Activated CD4-positive, CD25-positive, alpha-beta regulatory T cell treated with anti-CD3 and anti-CD28 coated beads, Interleukin-2, amount 50 U/mL, for 24 hours (primary cell): ENCODE measurements at places on chromosomes 12 and 14.
A peak's percentile ranks its signal among the peaks of the same experiment; 100 is the strongest.

DNA sequence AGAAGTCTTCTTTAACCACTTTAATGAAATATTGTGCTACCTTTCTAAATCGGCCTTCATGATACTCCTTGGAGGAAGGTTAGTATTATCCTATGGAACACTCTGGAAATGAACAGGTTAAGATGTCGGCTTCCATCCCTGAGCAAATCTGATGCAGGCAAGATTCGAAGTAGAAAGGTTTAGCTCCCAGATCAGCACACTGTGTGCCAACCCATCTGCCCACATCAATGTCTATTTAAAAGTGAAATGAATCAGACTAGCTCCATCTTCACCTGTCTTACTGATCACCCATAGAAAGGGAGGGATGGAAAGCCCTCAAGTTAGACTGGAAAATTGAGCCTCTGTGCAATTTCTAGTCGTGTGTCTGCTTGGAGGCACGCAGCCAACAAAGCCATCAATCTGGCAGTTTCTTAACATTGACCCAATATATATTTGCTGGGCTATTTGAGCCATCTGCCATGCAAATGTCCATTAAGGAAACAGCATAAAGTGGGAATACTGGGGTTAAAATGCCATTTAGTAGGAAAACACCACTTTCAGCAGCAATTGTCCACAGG is 506.1 kb downstream of the RMST start:
- no peak for ATAC-seq

DNA sequence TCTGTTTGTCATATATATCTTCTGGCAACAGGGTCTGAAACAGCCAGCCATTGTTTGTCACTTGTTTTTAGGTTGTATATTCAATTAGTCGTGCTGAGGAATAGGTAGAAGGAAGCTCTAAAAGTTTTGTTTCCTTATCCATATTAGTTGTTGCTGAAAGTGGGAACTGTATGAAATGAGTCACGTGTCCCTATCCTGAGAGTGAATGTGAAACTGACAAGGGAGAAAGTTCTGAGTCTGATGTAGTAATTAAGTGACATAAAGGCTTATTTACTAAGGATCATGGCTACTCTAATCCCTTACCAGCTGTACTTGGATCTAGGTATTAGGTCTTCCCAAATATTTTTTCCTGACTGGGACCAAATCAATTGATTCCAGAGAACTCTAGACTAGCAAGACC is 16.4 kb downstream of the FAM234B start:
- ATAC-seq: no peak

- ATAC-seq: no peak
Measured at GRCh38 chr12:52647601-52648000, 4.4 kb downstream of the KRT2 start.

GRCh38 chr14:57847706-57848105 is 18.2 kb downstream of the SLC35F4 start:
- ATAC-seq: no peak

DNA sequence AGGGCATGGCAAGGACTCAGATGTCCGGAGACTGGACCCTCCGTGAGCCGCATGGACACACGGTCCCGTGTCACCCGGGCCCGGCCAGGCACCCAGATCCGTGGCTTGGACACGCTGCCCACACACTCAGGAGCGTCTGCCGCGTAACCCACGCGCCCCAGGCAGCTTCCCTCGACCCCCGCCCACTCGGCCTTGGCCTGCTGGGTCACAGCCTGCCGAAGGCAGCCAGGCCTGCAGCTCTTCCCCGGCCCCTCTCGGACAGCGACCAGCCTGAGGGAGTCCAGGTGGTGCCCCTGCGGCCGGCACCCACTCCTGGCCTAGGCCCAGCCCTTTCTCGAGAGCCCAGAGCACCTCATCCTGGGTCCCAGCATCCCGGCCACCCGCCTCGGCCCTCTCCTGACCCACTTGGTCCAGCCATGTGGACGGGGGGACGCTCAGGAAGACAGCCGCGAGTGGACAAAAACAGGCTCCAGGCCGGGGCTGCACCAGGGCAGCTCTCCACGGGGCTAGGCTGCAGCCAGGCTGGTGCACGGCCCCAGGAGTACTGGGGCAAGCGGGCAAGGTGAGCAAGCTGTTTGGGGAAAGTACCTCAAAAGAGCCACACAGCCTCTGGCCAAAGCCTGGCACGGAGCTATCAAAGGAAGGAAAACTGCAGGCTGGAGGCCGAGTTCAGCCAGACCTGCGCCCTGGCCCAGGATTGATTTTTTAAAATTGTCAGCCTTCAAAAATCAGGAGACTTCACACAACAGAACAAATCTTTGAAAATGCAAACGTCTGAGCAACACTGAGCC is 6.5 kb downstream of the AKT1 start:
- ATAC-seq: no peak

GRCh38 chr14:52730709-52731111 is 744 bp downstream of the STYX start:
- ATAC-seq: no peak

DNA sequence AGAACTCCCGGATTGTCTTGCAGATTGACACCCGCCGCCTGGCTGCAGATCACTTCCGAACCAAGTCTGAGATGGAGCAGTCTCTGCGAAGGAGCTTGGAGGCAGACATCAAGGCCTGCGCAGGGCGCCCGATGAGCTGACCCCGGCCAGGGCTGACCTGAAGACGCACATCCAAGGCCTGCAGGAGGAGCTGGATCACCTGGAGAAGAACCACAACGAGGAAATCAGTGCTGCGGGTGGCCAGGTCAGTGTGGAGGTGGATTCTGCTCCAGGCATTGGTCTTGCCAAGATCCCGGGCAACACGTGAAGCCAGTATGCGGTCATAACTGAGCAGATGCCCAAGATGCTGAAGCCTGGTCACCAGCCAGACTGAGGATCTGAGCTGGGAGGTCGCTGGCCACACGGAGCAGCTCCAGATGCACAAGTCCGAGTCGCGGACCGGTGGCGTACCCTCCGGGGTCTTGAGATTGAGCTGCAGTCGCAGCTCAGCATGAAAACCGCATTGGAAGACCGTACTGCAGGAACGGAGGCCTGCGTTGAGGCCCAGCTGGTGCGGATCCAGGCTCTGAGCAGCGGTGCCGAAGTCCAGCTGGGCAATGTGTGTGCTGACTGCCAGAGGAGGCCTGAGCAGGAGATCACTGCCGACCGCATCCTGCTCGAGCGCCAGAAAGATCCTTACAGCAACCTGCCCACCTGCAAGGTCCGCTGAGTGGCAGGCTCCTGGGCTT is 12.4 kb upstream of the A2M start:
- ATAC-seq: no peak

DNA sequence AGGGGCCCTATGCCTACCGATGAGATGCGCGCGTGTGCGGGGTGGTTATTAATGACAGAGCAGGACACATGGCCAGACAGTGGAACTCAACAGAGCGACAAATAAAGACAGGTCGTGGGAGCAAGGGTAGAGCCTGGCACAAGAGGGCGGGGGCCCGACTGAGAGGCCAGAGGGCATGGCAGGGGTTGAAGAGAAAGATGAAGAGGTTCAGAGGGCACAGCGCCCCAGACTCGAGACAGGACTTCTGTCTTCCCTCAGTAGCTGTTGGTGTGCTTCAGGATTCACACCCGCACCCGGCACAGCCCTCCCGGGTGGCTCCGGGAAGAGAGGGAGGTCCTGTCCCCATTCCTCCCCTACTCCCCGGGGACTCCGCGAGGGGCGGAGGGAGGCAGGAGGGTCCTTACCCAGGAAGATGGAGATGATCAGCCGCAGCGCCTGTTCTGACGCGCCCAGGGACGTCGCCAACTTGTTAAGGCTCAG is 366 bp downstream of the LPCAT3 start:
- peak; percentile 7 for ATAC-seq

DNA sequence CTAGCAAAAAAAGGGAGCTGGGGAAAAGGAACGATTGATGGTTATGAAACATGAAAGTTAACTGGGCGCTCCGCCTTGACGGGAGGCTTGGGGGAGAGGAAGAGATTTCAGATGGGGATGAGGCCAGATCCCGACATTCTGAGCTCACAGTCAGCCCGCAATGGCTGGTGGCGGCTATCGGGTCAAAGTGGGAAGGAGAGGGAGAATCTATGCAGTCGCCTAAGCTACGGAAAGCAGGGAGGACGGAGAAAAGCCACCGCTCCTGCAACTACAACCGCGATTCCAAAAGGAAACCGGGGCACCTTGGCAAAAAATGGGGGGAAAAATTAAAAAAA is 502 bp downstream of the MPHOSPH9 start:
- ATAC-seq: no peak

DNA sequence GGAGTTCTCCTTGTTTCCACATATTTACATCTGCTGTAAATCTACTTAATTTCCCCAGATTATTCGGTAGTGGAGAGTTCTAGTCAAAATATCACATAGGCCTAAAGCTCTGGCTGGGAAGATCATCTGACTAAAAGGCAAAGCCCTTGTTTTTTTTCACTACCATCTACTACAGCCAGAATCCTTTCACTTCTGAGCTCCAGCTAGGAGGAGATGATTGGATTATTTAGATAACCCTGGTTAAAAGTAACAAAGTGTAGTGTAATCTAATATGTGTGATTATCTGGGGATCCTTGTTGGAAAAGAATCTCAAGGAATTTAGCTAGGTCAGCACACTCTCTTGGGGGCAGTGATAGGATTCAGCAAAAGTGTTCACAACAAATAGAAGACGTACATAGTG is 125.4 kb downstream of the DYRK2 start:
- ATAC-seq: no peak

DNA sequence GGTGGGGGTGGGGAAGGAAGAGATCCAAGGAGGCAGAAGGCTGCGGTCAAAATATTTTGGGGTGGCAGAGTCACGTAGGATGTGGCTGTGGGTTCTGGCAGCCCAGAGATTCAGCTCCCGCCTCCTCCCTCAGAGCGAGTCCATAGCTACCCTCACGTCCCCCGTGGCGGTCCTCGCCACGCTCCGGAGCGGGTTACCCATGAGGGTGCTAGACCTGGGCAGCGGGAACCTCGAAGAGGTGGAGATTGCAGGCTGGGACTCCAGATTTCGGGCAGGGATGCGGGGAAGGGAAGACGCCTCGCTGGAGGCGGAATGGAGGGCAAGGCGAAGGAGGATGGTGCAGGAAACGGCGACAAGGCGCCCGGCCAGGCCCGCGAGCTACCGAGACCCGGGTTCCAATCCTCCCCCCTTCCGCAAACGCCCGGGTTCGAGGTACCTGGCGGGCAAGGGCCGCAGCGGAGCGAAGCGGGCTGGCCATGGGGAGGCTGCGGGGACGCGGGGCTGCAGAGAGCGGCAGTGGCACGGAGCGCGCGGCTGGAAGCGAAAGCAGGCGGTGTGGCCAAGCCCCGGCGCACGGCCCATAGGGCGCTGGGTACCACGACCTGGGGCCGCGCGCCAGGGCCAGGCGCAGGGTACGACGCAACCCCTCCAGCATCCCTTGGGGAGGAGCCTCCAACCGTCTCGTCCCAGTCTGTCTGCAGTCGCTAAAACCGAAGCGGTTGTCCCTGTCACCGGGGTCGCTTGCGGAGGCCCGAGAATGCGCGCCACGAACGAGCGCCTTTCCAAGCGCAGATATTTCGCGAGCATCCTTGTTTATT is 46.2 kb downstream of the BCAT1 start:
- peak; percentile 27 for ATAC-seq

- ATAC-seq: no peak
Measured at GRCh38 chr12:17853054-17853453, 236.9 kb downstream of the RERGL start.

DNA sequence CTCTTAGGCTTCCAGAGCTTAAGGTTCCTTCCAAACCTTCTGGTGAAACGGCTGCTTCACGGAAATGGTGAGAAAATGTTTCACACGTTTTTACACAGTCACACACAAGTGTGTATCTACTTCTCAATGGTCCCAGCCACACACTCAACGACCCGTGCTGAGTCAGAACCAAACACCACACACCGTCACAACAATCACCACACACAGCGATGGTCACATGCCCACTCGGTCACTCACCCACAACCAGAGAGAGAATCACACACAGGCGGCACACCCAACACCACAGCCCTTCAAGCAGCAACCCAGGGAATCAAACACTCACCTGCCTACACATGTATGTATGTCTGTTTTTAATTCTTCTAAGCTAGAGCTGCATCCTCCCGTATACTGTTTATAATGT is 12.6 kb upstream of the PLEKHD1 start:
- ATAC-seq: no peak

- no peak for ATAC-seq
Measured at GRCh38 chr12:4378772-4379171, 740 bp downstream of the FGF23 start.

DNA sequence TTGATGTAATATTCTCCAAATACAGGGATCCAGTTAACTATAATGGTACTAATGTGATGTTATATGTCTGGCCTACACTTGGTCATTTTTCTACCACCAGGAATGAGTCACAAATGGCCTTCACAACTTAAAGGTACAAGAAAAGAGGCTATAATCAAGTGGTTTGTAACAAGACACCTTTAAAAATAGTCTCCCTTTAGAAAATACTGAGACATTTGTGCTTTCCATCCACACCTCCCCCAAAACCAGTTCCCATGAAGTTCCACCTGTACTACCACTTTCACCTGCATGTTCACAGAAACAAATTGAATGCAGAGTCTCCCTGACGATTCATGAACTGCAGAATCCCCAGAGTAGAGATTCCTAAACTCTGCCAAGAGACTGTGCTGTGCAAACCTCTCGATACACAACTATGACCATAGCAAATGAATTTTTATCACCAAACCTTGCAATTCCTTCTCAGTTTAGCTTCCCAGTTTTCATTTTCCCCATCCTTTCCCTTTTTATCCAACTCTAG is 6.0 kb downstream of the BTG1 start:
- ATAC-seq: no peak

DNA sequence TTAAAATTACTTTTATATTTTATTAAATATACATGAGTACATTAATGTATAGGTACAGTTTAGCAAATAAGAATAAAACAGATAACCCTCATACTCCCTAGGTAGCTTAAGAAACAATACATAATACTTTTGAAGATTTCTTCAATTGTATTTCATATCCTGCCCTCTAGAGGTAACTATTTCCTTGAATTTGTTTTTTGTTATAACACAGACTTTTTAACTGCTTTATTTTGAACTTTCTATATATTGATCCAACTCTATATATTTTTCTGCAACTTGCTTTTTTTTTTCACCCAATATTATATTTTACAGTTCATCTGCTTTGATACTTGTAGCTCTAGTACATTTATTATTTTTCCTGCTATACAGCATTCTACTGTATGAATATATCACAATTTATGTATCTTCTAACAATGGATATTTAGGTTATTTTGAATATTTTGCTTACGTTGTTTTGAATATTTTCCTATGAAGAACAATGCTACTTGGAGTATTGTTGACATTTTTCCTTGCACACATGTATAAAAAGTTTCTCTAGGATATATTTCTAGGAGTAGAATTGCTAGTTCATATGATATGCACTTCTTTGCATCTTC is 72.8 kb upstream of the ABCD2 start:
- ATAC-seq: no peak

DNA sequence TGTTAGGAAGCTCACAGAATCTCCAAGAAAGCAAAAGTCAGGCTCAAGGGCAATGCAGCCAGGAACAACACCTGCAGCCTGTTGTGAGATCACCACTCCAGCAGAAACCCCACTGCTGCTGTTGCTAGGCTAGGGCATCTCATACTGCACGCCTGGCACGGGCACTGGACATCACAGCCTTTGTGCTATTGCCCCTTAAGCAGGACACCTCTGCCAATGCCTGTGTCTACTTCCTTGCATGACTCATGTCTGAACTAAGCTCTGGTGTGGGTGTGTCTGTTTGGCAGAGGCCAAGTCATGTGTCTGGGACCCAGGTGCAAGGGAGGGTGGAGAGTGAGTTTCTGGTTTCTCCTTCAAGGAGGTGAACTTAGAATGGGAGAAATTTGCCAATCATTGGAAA is 10.0 kb upstream of the DDX47 start:
- ATAC-seq: peak; percentile 88
